Foreskin keratinocyte (primary cell): ENCODE measurements at places on chromosomes 16 and 17.

DNA sequence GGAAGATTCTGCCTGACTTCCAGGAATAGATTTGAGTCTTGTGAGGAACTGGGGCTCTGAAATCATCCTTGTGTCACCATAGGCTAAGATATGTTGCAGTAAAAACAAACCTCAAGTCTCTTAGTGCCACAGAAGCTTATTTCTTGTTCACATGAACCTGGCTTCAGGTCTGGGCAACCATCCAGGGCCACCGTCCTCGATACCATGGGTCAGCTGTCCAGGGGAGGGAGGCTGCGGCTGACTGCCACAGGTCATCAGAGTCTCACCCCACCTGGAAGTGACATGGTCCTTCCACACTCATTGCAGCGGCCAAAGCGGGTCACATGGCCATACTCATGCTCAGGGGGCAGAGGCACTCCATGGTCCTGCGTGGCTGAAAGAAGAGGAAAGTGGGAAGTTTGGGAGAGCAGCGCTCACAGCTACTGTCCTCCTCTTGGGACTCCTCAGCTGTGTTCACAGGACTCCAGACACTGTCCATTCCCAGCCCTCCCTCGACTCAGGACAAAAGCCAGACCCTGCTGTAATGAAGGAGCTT, 284.5 kb downstream of the CBLN1 start:
- DNase-seq, result no peak

GRCh38 chr17:83183951-83184506, 104.6 kb downstream of the METRNL start:
- DNase-seq, result no peak

GRCh38 chr17:61312406-61313295, 87.0 kb upstream of the TBX2 start:
- no peak for DNase-seq

DNA sequence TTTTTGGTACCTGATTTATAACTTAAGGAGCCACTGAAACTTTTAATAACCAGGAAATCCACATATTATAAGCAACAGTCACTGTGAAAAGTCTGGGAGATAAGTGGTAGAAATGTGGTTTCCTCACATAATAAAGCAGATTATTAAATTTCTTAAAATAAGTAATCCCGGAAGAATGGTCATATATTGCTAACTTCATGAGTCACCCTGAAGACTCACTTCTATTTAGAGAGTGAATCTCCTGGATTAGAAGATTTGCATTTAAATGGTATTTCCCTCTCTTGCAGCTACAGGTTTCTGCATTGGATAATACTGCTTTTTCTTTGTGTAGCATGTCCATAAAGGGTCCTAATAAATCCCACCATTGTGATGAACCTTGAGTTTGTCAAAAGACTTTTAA, 1286.8 kb upstream of the CDH8 start:
- peak; percentile 73 for DNase-seq

- peak; percentile 33 for DNase-seq
Observed at GRCh38 chr17:55527540-55528118, 16.4 kb upstream of the SMIM36 start.

- DNase-seq, result no peak
Observed at GRCh38 chr17:33335491-33336173, 42.5 kb upstream of the ASIC2 start.

GRCh38 chr16:12906271-12906670, 4.9 kb downstream of the SHISA9 start:
- DNase-seq, result no peak

- DNase-seq, result peak; percentile 89
Observed at GRCh38 chr17:45431531-45432404, 902 bp downstream of the ARHGAP27 start.

DNA sequence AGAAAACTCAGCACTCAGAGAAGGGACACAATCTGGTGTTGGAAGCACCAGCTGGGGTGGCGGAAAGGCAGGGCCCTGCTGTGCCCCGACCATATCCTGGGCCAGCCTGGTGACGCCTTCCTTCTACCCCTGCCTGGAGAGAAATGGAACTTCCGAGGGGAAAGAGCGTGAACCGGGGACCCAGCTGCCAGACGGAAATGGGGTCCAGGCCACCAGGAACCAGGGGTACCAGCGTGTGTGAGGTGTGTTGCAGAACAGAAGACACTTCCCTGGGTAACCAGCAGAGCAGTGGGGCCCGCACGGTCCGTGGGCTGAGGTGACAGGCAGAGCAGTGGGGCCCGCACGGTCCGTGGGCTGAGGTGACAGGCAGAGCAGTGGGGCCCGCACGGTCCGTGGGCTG, 6.8 kb downstream of the RAB40B start:
- no peak for DNase-seq

GRCh38 chr17:17062866-17063265, 20.6 kb downstream of the MPRIP start:
- DNase-seq, result no peak

DNA sequence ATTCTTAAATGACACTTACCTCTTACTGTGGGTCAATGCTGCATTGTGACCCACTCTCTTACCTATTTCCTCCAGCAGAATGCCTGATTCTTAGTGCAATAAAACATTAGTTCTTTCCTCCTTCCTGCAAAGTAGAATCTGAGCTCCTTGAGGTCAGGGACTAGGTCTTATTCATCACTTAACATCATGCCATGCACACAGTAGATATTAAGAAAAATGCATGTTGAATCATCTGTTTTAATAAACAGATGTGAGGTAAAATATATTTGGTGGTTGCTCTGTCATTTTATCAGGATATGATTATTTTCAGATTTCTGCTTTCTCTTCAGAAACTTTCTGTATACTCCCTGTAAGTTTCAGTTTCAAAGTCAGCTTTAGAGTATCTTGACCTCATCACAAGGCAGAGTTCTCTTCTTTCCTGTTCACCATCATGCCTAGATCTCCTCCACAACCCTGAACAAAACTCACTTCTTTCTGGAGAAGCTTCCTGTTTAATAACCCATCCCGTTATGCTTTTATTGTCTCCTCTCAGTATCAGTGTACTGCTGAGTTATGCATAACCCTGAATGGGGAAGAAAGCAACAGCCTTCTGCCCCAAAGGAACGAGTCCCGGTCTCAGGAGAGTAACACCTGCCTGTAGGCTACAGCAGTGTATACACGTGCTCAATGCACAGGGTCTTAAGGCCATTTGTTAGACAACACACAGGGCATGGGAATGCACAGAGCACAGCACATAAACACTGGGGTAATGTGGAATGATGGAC, 30.3 kb upstream of the SUPT4H1 start:
- DNase-seq, result no peak

DNA sequence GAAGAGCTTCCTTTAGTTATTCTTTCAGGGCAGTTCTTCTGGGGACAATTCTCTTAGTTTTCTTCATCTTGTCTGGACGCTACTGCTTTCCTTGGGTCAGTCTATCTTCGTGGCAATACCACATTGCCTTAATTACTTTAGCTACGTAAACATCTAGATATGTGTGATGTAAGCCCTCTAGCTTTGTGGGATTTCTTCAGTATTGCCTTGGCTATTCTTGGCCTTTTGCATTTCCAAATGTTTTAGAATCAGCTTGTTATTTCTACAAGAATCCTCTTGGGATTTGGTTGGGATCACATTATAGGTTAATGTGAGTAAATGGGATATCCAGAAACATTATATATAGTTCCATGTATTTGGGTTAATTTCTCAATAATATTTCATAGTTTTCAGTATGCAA, 9.0 kb upstream of the ST6GALNAC2 start:
- no peak for DNase-seq

GRCh38 chr17:59439741-59440211, 108.3 kb downstream of the YPEL2 start:
- DNase-seq, result no peak

- no peak for DNase-seq
Observed at GRCh38 chr17:39647256-39647655, 10.3 kb downstream of the STARD3 start.

DNA sequence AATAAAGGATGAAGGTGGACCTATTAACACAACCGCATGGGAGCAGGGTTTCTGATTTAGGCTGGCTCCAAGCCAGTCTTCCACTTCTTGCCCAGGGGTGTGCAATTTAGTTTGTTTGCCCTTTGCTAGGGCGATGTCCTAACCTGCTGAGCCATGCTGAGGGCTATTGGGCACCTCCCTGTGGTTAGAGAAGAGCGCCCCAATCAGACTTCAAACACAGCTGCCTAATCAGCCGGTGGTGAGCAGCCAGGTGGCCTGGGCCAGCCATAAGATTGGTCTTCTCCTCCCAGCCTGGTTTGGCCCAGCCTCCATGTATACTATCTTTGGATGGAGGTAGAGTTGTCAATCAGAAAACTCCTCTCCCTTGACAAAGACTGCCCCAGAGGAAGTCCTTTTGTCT, 15.7 kb downstream of the TMEM94 start:
- DNase-seq, result no peak
